ENCODE measurements at places on chromosomes 13 and 19.

GRCh38 chr13:70171151-70171550, 62.9 kb upstream of the KLHL1 start:
- DNase-seq, result no peak

DNA sequence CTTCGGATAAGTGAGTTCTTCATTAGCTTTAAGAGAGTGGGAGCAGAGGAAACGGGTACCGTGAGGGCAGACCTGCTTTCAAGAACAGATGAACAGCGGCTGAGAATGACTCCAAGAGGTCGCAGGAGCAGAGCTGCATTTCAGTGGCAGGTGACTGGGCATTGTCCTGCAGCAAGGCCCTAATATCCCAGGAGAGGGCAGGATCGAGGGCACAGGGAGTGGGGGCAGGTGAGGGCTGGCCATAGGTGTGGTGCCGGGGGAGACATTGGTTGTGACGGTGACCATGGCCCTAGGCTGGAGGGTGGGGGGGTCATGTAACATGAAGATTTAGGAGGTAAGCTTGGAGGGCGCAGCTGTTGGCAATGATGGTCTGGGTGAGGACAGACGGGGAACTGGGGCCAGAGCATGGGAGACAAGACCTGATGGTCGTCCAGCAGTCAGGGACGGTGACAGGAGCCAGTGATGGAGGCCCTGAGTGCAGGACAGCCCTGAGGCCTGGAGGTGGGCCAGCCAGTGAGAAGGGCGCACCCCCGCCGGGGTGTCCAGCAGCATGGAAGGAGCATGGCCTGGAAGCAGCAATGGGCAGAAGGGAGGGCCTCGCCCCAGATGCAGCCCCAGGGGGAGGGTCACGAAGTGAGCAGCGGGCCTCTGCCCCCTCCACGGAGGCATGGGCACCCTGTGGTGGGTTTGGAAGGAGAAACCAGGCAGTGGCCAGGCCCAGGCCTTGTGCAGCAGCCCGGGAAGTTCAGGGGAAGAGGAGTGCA, 29.2 kb upstream of the LAMP1 start:
- DNase-seq, result no peak

DNA sequence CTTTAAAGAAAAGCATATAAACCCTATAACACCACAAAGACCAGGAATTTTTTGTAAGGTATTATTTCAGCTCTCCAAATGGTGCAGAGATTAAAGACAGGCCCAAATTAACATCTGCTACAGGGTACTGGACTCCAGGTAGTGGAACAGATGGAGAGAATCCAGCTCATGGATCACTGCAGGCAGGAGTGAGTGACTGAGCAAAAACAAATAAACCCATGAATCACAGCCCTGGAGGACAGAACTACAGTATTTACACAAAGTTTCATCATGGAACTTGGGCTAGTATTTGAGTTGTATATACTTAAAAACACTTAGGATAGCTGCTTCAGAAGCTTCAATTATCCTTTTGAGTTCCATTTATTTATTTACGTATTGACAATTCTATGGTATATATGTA, 132.8 kb upstream of the SPRY2 start:
- no peak for DNase-seq

DNA sequence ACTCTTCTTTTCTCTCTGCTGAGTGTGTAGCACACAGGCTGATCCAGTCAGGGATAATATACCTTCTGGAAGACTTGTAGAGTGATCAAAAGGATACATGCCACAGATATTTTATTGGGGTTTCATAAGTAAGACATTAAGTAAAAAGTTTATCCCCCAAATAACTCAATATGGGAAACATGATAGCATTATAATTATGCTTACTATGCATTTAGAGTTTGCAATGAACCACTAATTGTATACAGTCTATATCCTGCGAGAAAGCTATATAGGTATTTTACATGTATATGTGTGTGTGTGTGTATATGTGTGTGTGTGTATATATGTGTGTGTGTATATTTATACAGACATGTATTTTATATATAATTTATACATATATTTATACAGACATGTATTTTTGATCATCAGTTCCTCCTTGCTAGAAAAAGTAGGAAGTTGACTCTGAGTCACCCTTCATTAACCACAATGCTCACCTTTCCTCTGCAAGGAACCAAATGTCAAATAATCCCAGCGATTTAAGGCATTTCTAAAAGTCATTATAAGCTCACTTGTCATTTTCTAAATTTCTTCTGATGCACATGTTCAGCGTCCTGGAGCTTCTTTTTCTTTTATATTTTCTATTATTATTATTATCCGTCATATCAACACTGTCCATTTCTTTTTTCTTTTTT, 312.5 kb upstream of the OBI1 start:
- DNase-seq, result no peak

DNA sequence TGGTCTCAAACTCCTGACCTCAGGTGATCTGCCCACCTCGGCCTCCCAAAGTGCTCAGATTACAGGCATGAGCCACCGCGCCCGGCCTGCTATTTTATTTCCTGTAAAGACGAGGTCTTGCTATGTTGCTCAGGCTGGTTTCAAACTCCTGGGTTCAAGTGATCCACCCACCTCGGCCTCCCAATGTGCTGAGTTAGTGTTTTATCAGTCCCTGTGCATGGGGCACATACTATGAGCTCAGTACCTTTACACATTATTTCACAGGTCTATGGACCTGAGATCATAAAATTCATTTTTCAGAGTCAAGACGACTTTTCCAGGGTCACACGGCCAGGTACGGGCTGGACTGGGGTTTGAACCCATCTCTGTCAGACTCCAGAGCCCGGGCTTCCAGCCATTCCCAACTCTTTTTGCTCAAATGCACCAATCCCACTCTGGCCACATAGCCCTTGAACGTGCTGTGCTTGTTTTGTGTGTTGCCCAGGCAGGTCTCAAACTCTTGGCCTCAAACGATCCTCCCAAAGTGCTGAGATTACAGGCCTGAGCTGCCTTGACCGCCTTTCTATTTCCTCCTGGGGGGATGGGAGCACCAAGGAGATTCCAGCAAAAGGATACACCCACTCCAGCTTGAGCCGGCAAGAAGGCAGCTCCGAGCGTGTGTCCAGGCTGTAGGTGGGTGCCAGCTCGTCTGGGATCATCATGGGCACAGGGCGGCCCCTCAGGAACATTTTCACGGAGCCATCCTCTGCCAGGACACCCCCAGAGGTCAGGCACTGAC, 1.1 kb downstream of the EML2 start:
- no peak for DNase-seq

DNA sequence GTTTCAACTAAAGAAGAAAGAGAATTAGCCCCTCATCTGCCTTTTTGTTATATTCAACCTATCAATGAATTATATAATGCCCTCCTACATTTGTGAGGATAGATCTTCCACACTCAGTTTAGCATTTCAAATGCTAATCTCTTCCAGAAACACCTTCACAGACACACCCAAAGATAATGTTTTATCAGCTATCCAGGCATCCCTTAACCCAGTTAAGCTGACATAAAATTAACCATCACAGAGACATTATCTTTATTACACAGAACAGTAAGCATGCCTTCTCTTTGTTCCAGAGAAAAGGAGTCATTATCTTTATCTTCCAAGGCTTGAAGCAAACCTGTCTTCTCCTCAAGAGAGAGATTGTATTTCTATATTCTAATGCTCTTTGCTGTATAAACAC, 53.1 kb downstream of the PCDH20 start:
- no peak for DNase-seq

GRCh38 chr19:55459950-55460657, 1.3 kb downstream of the ISOC2 start:
- DNase-seq, result no peak

DNA sequence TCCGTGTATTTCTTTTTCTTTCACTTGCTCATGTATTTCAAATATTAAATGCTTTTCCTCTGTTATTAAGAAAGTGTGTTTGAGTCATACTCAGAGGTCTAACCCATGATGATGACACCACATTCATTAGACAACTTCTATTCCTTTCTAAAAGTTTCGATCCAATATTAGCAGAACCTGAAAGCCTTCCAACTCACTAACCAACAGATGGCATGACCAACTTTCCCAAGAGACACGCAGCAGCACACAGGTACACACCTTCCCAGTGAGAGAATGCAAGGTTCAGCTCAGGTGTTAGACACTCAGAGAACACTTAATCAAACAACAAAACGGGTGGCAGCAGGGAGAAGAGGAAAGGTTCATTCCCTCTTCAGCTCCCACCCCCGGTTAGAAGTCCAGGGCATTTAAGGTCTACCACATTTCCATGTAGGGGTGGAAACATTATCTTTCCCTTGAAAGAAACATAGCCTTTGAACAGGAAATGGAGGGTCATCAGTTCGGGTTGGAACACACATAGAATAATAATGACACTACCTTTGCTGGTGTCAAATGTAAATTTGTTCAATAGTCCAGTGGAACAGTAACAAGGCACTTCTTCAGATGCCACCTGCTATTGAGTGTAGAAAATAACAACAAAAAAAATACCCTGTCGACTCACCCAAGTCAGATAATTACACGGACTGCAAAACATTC, 404.2 kb downstream of the COG6 start:
- DNase-seq, result no peak

DNA sequence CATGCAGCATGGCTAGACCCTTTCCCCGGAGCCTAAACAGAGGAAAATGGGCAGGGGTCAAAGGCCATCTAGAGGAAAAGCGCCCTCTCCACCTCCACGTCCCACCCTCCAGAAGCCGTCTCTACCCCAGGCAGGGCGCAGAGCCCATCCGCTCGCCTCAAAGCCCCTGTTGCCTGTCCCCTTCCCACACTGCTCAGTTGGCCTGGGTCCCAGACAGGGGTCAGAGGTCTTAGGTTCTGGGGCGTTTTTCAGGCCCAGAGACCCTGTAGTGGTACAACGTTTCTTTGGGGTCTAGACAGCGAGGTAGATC, 285 bp downstream of the TMEM143 start:
- DNase-seq, result no peak

DNA sequence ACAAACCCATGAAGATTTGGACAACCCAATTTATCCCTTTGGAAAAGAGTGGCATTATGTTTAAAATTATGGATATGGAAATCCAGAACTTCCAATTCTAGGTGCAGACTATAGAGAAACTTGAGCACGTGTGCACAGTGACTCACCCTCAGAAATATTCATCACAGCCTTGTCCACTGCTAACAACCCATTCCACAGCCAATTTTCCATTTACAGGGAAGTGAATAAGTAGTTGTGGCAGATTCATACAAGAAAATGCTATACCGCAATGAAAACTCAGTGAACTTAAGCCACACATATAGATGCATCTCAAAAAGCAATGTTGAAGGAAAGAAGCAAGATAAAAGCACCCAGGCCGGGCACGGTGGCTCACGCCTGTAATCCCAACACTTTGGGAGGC, 133.3 kb downstream of the USP12 start:
- DNase-seq, result no peak

DNA sequence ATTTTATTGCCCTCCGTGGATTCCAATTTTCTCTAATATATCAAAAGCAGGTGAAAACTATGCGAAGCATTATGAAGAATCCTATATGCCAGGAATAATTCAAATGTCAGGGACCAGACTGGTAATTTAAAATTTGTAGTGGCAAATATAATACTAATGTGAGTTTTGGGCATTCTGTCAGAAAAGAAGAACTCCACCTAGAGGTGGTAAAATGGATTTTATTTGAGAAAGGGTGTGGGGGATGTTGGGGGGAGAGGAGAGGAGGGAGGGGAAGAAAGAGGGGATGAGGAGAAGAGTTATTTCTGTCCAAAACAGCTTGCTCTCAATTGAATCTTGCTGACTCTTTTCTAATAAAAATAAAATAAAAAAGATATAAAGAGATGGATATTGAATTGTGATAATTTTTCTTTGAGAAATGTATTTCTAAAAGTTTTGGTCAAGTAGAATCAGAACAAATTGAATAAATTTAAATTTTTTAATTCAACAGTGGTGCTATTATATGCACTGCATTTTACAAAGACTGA, 929.3 kb upstream of the SLITRK5 start:
- DNase-seq, result no peak

DNA sequence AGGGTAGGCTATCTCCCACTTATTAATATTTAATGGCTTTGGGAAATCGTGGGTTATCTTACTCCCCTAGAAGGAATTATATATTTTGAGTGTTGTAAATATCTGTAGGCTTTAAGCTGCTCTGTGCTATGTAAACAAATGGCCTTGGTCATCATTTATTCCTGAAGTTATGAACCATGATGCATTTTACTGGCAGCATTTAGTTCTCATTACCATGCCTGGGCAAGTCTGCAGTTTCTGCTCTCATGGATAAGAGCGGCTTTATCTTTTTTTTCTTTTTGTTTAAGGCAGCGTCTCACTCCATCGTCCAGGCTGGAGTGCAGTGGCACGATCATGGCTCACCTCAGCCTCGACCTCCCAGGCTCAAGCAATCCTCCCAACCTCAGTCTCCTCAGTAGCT, 156.1 kb downstream of the IRS2 start:
- no peak for DNase-seq

DNA sequence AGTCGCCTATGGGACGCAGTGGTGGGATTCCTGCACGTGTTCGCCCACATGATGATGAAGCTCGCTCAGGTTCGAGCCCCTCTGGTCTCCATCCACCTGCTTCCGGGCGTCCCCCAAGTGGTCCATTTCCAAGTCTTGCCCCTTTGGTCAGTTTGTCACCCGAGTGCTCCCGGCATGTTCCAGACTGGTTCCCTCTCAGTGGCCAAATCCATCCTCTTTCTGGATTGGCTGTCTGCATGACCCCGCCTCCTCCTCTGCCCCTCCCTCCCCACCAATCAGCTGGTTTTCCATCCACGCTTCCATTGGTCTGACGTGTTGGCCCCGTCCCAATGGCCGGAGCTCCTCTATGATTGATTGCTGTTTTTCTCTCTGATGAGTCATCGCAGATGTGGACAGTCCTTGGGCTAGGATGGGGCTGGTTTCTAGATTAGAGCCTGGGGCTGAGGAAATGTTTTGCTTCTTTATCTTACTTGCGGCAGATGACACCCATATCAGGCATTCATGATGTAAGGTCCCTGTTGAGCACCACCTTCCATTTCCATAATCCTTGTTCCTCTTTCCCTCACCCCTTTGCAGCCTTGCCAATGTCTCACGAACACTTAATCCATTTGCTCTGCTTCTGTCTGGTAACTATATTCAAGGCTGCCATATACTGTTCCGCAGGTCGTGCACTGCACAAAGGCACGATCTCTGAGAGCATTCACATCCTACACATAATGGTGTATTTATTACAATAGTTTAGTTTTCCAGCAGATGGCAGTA, 73.8 kb downstream of the MAP4K1 start:
- DNase-seq, result peak; percentile 22

DNA sequence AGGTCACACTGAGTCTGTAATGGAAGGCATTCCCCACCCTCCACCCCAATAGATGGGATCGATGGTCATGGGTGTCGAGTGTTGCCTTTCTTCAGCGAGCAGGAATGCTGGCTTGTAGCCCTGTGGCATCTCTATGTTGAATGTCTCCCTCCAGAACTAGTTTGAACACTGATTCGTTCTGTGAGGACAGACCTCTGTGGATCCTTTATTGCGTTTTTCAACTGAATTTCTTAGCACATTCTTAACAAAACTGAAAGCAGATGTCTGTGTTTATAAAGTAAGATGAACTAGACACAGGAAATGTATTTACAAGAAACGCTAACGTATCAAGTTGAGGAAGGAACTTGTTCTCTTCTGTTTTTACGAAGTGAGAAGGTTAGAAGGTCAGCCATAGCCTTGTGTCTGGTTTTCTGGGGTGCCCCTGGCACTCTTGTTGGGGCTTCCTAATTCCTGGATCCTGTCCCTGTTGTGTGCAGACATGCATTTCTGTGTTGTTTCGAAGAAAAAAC, 36.8 kb upstream of the TM9SF2 start:
- DNase-seq, result no peak

GRCh38 chr13:112710855-112711527, 21.2 kb downstream of the ATP11A start:
- DNase-seq, result no peak
